CD4-positive, alpha-beta T cell treated with Interleukin-6 at 100 ng/mL for 8 hours (primary cell): ENCODE measurements at places on chromosomes 5 and 9.

DNA sequence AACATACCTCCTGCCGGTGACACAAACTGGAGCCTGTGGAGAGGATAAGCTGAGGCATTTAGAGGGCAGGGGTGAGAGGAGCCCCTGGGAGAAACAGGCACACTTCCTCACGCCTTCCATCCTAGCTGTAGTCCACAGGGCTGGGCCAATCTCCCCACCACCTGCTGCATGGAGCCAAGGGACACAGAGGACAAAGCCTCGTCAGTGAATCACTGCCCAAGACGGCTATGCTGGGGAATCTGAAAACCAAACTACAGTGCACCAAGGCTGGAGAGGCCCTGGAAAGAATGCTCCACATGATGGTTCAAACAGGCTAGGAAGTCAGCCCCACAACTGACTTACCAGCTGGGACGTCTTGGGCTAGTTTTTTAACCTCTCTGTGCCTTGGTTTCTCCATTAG, 57.0 kb downstream of the SHB start:
- no peak for DNase-seq

- DNase-seq, result no peak
Measured at GRCh38 chr9:76358628-76359280, 35.5 kb downstream of the RFK start.

DNA sequence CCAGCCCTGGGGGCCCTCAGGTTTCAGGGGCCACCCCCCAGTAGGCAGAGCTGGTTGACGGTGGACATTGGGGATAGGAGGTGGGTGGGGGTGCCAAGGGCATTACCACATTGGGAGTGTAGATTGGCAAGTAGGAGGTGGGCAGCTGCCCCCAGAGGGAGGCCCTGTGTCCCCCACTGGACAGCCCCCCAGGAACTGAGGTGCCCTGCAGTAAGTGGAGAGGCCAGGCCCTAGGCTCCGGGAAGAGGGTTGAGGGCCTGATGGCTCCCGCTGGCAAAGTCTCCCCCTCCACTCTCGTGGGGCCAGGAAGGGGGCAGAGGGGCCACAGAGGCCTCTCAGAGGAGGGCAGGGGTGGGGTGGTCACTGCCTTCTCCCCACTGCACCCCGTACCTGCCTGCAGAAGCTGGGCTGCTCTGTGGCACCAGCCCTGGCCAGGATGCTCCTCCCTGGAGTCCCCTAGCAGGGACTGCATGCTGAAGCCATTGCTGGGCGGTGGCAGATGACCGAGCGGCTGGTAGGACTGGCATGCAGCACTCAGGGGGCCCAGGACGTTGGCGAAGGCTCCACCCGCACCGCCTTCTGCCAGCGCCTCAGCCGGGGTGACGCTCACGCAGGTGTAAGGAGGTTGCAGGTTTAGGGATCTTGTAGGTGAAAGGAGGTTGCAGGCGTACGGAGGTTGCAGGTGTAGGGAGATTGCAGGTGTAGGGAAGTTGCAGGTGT, 89.6 kb upstream of the CACNA1B start:
- DNase-seq, result no peak

- no peak for DNase-seq
Measured at GRCh38 chr9:122221183-122221811, 7.5 kb downstream of the LHX6 start.

- DNase-seq, result no peak
Measured at GRCh38 chr9:129075996-129076639, 4.8 kb upstream of the DOLPP1 start.

DNA sequence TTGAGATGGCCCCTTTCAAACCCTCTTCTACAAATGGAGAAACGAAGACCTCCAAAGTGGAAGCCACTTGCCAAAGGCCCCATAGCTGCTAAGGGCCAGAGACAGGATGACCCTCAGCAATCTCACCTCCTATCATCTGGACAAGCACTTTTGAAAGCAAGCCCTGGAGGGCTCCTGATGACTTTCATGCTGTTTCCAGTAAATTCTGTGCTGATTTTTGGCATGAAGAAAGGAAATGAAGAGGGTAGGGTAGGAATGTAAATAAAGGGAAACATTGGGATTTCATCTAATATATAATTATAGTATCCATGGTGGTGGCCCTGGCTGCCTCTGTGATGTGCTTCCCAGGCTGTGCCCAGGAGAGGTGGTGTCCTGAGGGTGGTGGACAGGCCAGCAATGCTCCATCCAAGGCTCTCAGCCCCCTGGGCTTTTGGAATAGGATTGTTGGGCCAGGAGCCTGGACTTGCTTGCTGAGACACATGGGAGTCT, 208.0 kb upstream of the TRIM32 start:
- no peak for DNase-seq

- no peak for DNase-seq
Measured at GRCh38 chr5:168354397-168354796, 63.0 kb downstream of the WWC1 start.

DNA sequence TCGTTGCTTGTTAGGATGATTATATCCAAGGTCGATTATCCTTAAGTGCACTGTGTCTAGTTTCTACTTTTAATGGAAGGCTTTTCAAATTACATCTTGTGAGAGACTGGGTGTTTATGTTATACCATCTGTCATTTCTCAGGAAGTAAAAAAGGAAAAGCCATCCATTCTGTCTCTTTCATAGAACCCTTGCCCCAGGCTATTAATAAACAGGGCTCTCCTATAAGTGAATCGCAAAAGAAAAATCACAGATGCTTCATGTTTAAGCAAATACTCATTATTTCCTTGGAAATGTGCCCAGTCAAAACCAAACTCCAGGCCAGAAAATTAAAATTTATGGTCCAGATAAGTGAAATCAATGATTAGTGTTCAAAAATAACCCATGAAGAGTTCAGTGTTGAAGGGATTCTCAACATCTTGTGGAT, 58.1 kb downstream of the STARD4 start:
- DNase-seq, result no peak

GRCh38 chr9:134188386-134189144, 24.2 kb upstream of the RNU6ATAC start:
- DNase-seq, result no peak

GRCh38 chr5:105754056-105754455, 1916.7 kb downstream of the EFNA5 start:
- no peak for DNase-seq
